ENCODE measurements at places on chromosomes 4 and X. TPM values are rescaled to one million over a fixed set of nuclear protein-coding genes. Genes with fewer than 3 reads are reported as not detected.

FGA gene
- not detected for total RNA-seq

LIMCH1 gene
- total RNA-seq: 339 TPM

TAF7L gene
- 0.24 TPM for total RNA-seq

RIPPLY1 gene
- not detected for total RNA-seq

SH3D19 gene
- 41.7 TPM for total RNA-seq

FABP2 gene
- not detected for total RNA-seq

DNA sequence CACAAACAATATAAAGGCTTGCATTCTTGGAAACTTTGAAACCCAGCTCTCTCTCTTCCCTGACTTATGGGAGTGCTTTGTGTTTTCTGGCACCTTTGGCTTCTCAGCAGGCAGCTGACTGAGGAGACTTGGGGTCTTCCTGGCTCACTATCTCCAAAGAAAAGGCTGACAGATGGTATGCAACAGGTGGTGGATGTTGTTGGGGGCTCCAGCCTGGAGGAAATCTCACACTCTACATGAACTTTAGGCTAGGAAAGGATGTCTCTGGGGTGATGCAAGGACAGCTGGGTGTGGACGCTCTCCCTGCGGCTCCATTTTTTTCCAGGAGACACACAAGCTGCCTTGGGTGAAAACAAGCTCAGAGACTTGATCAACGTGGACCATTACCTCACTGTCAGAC, 67.4 kb downstream of the DNAAF6 start:
- H3K4me3 ChIP-seq: no peak overlapping the region
- no peak for DNase-seq
- H3K27me3 ChIP-seq: no peaks in the 10 kb centered on the region
- no peaks in the 10 kb centered on the region for H3K4me1 ChIP-seq
- H3K36me3 ChIP-seq: no peaks in the 10 kb centered on the region
- no peak overlapping the region for H3K27ac ChIP-seq

GRCh38 chr4:186825069-186825468, 101.4 kb upstream of the FAT1 start:
- no peak overlapping the region for H3K4me3 ChIP-seq
- H3K4me1 ChIP-seq: peaks cover 9% of the 10 kb centered on the region
- no peaks in the 10 kb centered on the region for H3K36me3 ChIP-seq
- no peak overlapping the region for H3K27ac ChIP-seq
- DNase-seq: no peak

DNA sequence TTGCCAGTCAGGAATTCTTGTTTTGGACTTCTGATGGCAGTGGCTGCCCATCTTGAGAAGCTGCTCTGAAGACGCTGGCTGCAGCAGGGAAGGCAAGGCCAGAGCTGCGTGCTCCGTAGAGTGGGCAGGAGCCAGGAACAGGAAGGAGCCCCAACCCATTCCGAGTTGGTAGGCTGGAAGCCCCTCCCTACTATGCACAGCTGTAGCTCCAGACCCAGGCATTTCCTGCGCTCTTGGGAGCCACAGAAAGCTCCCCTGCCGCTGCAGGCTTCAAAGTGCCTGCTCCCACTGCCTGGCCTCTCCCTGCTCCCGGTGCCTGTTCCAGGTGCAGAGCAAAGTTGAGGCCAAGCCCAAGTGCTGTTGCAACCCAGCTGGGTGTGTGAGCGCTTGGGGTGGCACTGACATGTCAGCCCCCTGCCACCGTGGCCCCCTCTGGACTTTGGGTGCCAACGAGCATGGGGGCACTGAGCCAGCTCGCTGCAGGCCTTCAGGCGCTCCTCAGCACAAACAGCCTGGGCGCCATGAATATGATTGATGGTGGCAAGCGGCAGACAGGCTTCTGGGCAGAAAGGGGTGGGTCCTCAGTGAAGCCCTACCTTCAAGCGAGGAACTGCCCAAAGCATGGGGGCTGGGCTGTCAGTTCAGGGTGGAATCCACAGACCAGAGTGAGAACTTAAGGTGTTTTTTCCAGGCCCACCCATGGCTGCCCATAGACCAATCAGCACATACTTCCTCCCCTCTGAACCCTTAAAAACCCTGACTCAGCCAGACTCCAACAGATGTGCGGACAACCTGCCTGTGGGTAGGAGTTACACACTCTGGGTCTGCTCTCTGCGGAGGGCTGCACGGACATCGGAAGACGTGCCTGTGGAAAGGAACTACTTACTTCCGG, 677.2 kb upstream of the INTU start:
- H3K36me3 ChIP-seq: no peaks in the 10 kb centered on the region
- H3K4me3 ChIP-seq: no peak overlapping the region
- H3K27ac ChIP-seq: no peak overlapping the region
- no peaks in the 10 kb centered on the region for H3K4me1 ChIP-seq

DNA sequence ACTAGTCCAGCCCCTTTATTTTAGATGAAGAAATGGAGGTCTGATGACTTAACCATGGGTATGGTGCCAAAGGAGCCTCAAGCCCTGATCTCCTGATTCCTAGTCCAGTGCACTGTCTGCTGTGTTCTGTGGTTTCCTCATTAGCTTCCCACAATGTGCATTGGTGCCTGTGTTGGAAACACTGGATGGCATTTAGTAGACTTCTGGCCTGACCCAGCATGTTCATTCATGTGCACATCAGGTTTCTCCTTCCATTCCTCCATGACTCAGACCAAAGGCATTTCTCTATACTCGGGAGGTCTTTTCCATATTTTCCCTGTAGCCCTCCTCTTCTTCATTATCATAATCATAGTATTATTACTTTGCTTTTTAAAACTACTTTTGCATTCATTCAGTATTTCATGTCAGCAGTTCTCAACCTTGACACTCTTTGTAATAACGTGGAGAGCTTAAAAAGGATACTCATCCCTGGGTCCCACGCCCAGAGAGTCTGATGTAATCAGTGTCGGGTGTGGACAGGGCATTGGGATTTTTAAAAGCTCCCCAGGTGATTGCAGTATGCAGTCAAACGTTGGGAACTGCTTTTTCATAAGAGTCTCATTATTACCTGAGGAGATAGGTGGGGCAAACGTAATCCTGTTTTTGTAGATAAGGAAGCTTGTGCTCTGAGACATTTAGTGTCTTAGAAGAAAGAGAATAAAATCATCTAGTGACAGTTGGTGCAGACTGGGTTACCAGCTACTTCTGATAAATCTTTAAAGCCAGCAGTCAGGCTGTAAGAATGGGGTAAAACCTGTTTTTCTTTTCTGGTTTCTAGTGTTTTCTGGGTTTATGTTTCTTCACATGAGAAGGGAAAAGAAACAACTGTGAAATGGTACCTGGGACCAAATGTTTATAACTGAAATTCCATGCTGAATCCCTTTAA, 40.9 kb upstream of the XK start:
- no peaks in the 10 kb centered on the region for H3K27me3 ChIP-seq
- H3K27ac ChIP-seq: peak overlapping the region; percentile 85
- peaks cover 27% of the 10 kb centered on the region for H3K4me1 ChIP-seq
- peak; percentile 33 for DNase-seq
- no peaks in the 10 kb centered on the region for H3K36me3 ChIP-seq

DNA sequence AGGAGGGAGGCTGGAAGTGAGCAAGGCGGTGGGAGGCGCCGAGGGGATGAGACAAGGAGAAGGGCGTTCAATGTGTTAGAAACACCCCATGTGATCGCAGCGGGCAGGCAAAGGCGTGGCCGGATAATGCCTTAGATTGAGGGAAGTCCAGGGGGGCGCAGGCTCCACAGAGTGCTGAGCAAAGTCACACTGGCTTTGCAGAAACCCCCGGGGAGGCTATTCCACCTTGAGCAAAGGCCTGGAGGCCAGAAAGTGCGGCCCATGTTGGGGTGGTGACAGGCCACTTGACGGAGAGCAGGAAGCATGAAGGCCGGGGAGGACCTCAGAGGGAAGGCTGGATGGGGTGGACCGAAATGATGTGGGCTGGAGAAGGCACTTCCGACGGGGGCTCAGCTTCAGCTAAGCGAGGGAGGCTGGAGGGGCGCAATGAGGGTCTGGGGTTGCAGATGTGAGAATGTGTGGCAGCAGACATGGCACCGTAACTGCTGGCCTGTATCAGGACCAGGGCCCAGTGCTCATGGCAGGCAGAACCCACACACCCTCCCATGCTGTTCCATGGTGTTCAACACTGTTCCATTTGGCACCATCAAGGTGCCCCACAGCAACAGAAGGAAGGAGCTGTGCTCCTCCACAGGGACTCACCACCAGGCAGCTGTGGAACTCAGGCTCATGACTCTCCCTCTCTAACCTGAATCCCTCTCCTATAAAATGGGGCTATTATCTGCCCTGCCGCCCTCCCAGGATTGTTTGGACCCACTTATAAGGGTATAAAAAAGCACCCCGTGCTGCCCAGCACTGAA, 50.3 kb downstream of the HMX1 start:
- peaks cover 29% of the 10 kb centered on the region for H3K27me3 ChIP-seq
- H3K27ac ChIP-seq: no peak overlapping the region
- H3K36me3 ChIP-seq: no peaks in the 10 kb centered on the region
- H3K4me1 ChIP-seq: no peaks in the 10 kb centered on the region

GRCh38 chr4:123547216-123548165, 150.9 kb downstream of the SPRY1 start:
- peak overlapping the region; percentile 20 for H3K4me3 ChIP-seq
- no peaks in the 10 kb centered on the region for H3K36me3 ChIP-seq
- H3K4me1 ChIP-seq: peaks cover 30% of the 10 kb centered on the region
- DNase-seq: peak; percentile 86
- no peaks in the 10 kb centered on the region for H3K27me3 ChIP-seq
- peak overlapping the region; percentile 47 for H3K27ac ChIP-seq

- H3K4me1 ChIP-seq: peaks cover 16% of the 10 kb centered on the region
- no peak overlapping the region for H3K27ac ChIP-seq
- no peak overlapping the region for H3K4me3 ChIP-seq
- H3K36me3 ChIP-seq: 0 out of 2 replicates have a peak, but pooled peaks cover 7% of the 10 kb centered on the region
Measured at GRCh38 chr4:36237366-36238313, 6.7 kb downstream of the ARAP2 start.

DNA sequence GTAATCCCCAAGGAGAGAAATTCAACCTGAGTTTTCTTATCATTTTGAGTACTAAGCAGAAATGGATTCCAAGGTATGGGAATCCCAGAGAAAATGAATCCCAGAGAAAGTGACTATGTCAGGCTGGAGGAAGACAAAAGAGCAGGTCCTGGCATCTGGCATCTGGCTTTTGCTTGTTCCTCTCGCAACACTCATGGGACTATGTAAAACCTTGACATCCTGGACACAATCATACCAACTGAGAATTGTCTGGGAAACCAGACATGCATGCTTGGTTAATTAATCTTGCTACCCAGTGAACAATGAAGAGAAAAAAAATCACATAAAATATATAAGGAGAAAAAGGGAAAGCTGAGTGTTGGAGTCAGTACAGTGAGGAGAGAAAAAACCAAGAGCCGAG, 12.9 kb downstream of the DCAF8L1 start:
- no peaks in the 10 kb centered on the region for H3K4me1 ChIP-seq
- DNase-seq: no peak
- no peak overlapping the region for H3K27ac ChIP-seq

- no peaks in the 10 kb centered on the region for H3K27me3 ChIP-seq
- no peaks in the 10 kb centered on the region for H3K4me1 ChIP-seq
- no peak overlapping the region for H3K4me3 ChIP-seq
- H3K36me3 ChIP-seq: no peaks in the 10 kb centered on the region
- no peak for DNase-seq
- no peak overlapping the region for H3K27ac ChIP-seq
Measured at GRCh38 chr4:52107336-52107735, 56.2 kb downstream of the SPATA18 start.

DNA sequence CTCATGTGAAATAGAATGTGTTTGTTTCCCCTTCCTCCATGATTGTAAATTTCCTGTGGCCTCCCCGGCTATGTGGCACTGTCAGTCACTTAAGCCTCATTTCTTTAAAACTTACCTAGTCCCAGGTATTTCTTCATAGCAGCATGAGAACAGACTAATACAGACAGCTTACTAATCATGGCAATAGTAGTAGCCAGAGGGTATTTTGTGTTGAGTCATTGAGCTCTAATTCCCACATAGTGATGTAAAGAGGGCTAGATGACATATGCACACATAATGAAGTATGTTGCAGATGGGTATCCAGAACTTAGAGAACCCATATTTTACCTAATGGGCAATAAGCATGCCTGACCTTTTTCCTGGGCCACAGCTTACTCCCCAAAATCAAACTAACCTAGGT, 1197.2 kb downstream of the PCDH7 start:
- no peak for DNase-seq
- no peaks in the 10 kb centered on the region for H3K27me3 ChIP-seq
- H3K4me1 ChIP-seq: no peaks in the 10 kb centered on the region
- H3K27ac ChIP-seq: no peak overlapping the region

- H3K27ac ChIP-seq: 0 out of 2 replicates have a peak overlapping the region, but pooled peaks have one; percentile 32
- peak; percentile 69 for DNase-seq
- H3K27me3 ChIP-seq: no peaks in the 10 kb centered on the region
Measured at GRCh38 chr4:2793586-2794485, 951 bp downstream of the SH3BP2 start.

GRCh38 chr4:71009890-71010588, 16.6 kb downstream of the DCK start:
- no peak overlapping the region for H3K27ac ChIP-seq
- H3K4me3 ChIP-seq: no peak overlapping the region
- H3K27me3 ChIP-seq: no peaks in the 10 kb centered on the region
- DNase-seq: peak; percentile 39
- no peaks in the 10 kb centered on the region for H3K4me1 ChIP-seq
- H3K36me3 ChIP-seq: no peaks in the 10 kb centered on the region

DNA sequence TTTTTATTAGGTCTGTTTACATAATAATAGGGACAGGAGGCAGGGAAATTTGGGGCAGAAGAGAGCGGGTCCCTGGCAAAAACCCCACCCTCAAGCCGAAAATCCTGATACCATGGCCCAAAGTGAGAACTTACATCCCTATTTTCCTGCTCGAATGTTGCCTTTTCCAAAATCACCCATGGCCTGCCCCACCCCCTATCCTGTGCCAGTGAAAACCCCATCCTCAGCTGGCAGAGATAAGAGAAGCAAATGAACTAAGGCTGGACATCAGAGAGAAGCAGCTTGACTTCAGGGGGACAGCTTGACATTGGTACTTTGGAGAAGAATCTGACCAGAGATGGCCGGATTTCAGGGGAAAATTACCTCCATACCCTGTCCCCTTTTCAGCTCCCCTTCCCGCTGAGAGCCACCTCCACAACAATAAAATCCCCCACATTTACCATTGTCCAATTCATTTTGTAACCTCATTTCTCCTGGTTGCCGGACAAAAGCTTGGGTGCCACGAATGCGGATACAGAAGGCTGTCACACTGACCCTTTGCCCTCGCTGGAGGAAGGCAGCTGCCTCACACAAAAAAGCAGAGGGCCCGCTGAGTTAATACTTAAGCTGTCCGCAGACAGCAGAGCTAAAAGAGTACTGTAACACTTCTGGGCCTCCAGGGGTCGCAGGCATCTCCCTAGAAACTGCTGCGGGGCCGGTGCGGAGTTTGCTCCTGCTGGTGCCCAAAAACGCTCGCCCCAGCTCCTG, 196.2 kb downstream of the SNCA start:
- no peak for DNase-seq
- no peak overlapping the region for H3K4me3 ChIP-seq
- no peaks in the 10 kb centered on the region for H3K36me3 ChIP-seq
- no peaks in the 10 kb centered on the region for H3K4me1 ChIP-seq
- H3K27ac ChIP-seq: no peak overlapping the region
- H3K27me3 ChIP-seq: no peaks in the 10 kb centered on the region

- no peaks in the 10 kb centered on the region for H3K4me1 ChIP-seq
- no peaks in the 10 kb centered on the region for H3K27me3 ChIP-seq
Measured at GRCh38 chrX:17046478-17047097, 100.1 kb downstream of the REPS2 start.
